ENCODE measurements at places on chromosomes 2 and 18.

- DNase-seq: no peak
Measured at GRCh38 chr2:236085647-236086046, 82.5 kb downstream of the GBX2 start.

DNA sequence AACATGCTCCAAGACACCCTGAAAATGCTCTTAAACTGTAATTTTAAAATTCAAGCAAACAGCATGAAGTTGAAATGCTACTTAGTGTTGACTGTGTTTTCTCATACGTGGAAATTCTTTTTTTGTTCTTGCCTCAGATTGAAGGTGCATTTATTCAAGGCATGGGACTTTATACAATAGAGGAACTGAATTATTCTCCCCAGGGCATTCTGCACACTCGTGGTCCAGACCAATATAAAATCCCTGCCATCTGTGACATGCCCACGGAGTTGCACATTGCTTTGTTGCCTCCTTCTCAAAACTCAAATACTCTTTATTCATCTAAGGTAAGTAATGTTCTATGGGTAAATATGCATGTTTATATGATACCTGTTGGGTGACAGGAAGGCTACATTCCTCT lies 82.7 kb downstream of the AOX1 start:
- no peak for DNase-seq

- DNase-seq: no peak
Measured at GRCh38 chr2:172259827-172260226, 157.1 kb upstream of the DLX2 start.

DNA sequence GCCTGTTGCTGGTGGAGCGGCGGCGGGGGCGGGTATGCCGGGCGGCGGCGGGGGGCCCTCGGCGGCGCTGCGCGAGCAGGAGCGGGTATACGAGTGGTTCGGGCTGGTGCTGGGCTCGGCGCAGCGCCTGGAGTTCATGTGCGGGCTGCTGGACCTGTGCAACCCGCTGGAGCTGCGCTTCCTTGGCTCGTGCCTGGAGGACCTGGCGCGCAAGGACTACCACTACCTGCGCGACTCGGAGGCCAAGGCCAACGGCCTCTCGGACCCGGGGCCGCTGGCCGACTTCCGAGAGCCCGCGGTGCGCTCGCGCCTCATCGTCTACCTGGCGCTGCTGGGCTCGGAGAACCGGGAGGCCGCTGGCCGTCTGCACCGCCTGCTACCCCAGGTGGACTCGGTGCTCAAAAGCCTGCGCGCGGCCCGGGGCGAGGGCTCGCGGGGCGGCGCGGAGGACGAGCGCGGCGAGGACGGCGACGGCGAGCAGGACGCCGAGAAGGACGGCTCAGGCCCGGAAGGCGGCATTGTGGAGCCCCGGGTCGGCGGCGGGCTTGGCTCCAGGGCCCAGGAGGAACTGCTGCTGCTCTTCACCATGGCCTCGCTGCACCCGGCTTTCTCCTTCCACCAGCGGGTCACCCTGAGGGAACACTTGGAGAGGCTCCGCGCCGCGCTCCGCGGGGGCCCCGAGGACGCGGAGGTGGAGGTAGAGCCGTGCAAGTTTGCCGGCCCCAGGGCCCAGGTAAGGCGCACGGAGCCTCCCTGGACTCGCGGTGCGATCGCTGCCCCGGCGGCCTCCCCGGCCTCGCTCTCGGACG lies 1.0 kb downstream of the ZCCHC2 start:
- DNase-seq: no peak

GRCh38 chr2:106882673-106883072 lies 3.3 kb downstream of the ST6GAL2 start:
- DNase-seq: no peak

GRCh38 chr2:240189686-240190085 lies 49.2 kb upstream of the OTOS start:
- DNase-seq: no peak

- DNase-seq: no peak
Measured at GRCh38 chr2:130372833-130373807, 17.3 kb downstream of the PTPN18 start.

DNA sequence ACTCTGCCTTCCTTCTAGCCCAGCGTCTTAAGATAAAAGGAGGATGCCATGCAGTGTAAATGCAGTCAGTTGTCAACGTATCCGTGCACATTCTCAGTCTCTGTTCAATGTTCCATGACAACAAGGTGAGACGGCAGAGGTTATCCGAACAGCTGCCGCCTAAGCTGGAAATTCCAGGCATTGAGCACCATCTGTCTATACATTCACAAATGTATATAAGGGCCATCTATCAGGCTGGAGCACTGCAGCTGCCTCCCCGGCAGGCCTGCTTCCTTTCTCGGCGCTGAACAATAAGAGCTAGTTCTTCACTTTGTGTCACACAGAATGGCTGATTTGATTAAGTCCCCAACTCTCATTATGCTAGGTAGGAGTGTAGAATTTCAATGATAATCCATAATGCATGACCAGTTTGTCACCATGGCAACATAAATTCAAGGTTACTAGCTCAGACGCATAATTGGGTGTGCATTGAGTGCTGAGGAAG lies 282.2 kb upstream of the SOX11 start:
- no peak for DNase-seq

DNA sequence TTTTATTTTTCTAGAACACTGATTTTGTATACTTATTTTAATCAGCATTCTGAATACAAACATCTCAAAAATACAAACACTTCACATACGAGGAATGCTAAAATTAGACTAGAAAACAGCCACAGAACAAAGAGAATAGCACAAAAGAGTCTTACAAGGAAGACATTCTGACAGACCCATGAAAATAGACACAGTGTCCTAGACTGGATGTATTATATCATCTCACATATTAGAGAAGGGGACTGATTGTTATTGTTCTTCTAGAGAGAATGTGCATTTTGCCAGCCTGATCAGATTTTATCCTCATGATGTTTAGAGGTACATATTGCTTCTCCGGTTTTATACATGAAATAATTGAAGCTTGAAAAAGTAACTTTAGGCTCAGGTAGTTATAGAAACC lies 357.9 kb downstream of the DPP10 start:
- DNase-seq: no peak

DNA sequence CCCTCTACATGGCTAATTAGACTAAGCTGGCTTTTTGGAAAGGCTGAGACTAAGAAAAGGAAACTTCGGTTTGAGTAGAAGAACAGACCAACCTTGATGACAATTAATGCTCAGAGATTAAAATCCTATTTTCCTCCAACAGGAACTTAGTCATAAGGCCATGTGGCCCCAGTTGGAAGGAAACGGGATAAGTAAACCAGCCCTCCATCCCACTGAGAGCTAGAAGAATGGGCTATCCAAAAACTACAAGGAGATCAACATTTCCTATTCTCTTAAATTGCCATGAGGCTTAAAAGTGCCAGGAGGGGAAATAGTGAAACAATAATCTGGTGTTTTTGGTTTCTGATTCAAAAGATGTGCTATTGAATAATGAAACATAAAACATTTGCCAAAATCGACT lies 216.6 kb downstream of the PAX3 start:
- DNase-seq: no peak
